ENCODE measurements at places on chromosomes 2 and 18. TPM values are rescaled to one million over a fixed set of nuclear protein-coding genes. Genes with fewer than 3 reads are reported as not detected.

The KIF5C gene
- 0.83 TPM for polyA plus RNA-seq

The AGXT gene
- polyA plus RNA-seq, result not detected

The IL36RN gene
- polyA plus RNA-seq, result not detected

The NPPC gene
- polyA plus RNA-seq, result not detected

The LRATD1 gene
- polyA plus RNA-seq, result not detected

The SNORC gene
- polyA plus RNA-seq, result not detected

The SERPINB13 gene
- not detected for polyA plus RNA-seq

The MOGAT1 gene
- not detected for polyA plus RNA-seq

The SLC14A1 gene
- 1.0 TPM for polyA plus RNA-seq

The PLGLB1 gene
- 3.4 TPM for polyA plus RNA-seq

The MORN2 gene
- 8.6 TPM for polyA plus RNA-seq

The CTAGE1 gene
- not detected for polyA plus RNA-seq

The RPE gene
- 21.1 TPM for polyA plus RNA-seq

The LYPD1 gene
- not detected for polyA plus RNA-seq

The SAG gene
- polyA plus RNA-seq, result not detected

The PSD4 gene
- polyA plus RNA-seq, result 24.5 TPM

The CCDC141 gene
- polyA plus RNA-seq, result 20.1 TPM

The NOSTRIN gene
- polyA plus RNA-seq, result not detected

The FBLN7 gene
- polyA plus RNA-seq, result 0.18 TPM

The TGFA gene
- polyA plus RNA-seq, result not detected

The LIMS2 gene
- polyA plus RNA-seq, result 25.1 TPM

The CYS1 gene
- polyA plus RNA-seq, result not detected

The TDRD15 gene
- polyA plus RNA-seq, result not detected

The SERPINB4 gene
- polyA plus RNA-seq, result not detected

The CCDC85A gene
- polyA plus RNA-seq, result not detected

The ATP8B1 gene
- 0.67 TPM for polyA plus RNA-seq

The IGFBP2 gene
- polyA plus RNA-seq, result not detected

The ALLC gene
- not detected for polyA plus RNA-seq

The PLB1 gene
- polyA plus RNA-seq, result 2.3 TPM

The RIT2 gene
- not detected for polyA plus RNA-seq

The FOXD4L1 gene
- polyA plus RNA-seq, result not detected

The KCNE4 gene
- polyA plus RNA-seq, result not detected

The CAPN14 gene
- not detected for polyA plus RNA-seq

The FBXO11 gene
- polyA plus RNA-seq, result 12.7 TPM

The TRIM43 gene
- not detected for polyA plus RNA-seq

The SERPINB5 gene
- polyA plus RNA-seq, result not detected

Measured in naive B cell (primary cell).